ENCODE measurements at places on chromosomes 1 and 21.

DNA sequence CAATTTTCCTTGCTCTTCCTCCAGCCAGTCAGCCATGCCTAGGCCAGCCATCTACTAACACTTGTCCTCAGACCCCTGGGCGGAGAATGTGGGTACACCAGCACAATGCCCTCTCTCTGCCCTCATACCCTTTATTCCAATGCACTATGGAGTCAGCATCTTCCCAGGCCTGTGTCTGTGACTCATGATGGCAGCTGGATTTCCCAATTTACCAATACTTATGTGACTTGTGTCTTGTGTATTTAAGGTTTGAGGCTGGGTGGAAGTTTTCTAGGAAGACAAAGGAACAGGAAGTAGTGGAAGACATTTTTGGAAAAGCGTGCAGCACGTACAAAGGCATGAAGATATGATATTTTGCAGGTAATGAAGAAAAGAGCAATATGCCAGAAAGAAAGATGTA is 114.3 kb downstream of the NMNAT2 start:
- no peak for DNase-seq

DNA sequence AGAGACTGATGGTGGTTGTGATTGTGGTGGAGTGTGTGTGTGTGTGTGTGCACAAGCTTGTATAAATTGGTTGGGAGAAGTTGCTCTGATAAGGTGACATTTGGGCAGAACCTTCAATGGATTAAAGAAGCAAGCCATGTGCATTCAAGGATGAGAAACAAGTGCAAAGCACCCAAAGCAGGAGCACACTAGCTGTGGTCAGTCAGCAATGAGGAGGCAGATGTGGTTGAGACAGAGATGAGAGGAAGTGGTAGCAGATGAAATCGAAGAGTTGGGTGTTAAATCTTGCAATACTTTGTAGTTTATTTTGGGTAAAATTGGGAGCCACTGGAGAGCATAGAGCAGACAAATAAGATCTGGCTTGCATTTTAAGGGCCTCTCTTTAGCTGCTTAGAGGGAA is 4.4 kb upstream of the PGBD5 start:
- DNase-seq = no peak

GRCh38 chr1:35288761-35289160 is 20.3 kb downstream of the ZMYM4 start:
- DNase-seq = no peak

- DNase-seq = no peak
Observed at GRCh38 chr1:208866386-208866955, 622.3 kb upstream of the PLXNA2 start.

DNA sequence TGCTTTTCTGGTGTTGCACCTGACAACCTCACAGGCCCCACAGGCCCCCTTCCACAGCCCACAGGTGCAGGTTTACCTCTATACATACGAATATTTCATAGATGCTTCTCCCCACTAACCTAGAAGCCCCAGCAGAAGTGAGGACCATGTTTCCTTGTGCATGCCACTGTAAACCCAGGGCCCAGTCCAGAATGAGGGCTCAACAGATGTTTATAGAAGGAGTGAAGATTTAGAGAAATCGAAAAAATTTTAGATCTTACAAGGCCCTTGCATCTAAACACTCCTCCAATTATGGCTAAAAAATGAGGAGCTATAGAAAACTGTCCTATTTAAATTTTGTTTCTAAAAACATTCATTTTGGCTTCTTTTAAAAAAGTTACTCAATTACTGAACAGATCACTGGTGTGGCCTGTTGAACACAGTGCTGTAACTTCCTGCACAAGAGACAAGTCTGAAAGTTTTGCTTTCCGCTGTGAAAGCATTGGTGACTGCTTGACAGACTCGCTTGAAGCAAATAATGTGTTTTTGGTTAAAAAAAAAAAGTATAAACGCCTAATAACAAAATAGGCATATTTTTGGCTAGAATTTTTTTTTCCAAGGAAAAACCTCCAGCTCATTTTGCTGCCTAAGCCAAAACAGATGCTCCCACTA is 1.2 kb downstream of the ABCB10 start:
- DNase-seq = peak; percentile 69

Data from GM13977 (cell line).